ENCODE measurements at places on chromosomes 1 and 21.

GRCh38 chr1:222680080-222680479 is 32.2 kb downstream of the AIDA start:
- no peak for DNase-seq

GRCh38 chr1:113805639-113806038 is 6.6 kb downstream of the RSBN1 start:
- no peak for DNase-seq

GRCh38 chr1:53733447-53733931 is 5.5 kb downstream of the GLIS1 start:
- DNase-seq = no peak

GRCh38 chr1:179754041-179754624 is 11.0 kb downstream of the FAM163A start:
- no peak for DNase-seq

GRCh38 chr1:245000872-245001188 is 136.5 kb upstream of the HNRNPU start:
- DNase-seq = no peak

- no peak for DNase-seq
These were observed 1823.9 kb downstream of the PLA2G4A start for GRCh38 chr1:188652678-188653077.

GRCh38 chr1:187252923-187253322 is 424.2 kb downstream of the PLA2G4A start:
- no peak for DNase-seq

DNA sequence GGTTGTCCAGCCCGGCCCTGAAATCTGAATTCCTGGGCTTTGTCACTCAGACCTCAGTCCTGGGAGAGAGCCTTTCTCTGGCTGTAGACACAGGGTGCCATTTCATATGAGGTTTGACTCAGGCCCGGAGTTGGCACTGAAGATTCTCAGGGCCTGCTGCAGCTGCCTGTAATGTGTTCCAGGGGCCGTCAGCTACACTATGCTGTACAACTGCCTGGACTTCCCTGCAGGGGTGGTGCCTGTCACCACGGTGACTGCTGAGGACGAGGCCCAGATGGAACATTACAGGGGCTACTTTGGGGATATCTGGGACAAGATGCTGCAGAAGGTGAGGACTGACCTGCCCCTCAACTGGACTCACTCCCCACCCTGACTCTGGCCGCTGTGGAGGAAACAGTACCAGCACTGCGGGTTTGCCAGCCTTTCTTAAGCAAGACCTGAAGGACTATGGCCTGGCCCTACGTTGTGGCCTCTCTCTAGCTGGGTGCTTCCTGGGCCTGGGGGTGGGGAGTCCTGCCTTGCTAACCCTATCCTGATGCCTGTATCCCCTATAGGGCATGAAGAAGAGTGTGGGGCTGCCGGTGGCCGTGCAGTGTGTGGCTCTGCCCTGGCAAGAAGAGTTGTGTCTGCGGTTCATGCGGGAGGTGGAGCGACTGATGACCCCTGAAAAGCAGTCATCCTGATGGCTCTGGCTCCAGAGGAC is 18.9 kb downstream of the FAAH start:
- no peak for DNase-seq

DNA sequence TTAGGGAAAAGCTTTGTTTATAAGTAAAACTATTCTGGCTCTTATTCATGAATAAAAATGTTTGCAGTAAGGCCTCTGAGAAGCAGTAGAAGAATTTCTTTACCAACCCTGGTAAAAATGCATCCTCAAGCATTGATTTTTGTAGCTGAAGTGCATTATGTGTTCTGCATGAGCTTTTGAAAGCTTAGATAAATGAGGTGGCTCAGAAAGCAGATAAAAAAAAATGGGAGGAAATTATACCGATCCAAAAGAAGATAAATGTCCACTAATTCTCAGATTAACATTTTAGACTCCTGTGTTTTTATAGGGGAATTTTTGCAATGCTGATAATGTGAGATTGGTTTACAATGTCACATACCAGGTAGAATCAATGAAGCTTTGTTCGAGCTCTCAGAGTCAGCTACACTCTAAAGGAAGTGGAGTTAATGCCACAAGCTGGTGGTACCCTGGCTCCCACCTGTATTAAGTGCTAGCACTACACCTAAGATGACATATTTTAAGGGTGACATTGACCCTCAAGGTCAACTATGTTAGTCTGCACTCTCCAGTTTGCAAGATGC is 85.5 kb upstream of the SELENON start:
- no peak for DNase-seq

DNA sequence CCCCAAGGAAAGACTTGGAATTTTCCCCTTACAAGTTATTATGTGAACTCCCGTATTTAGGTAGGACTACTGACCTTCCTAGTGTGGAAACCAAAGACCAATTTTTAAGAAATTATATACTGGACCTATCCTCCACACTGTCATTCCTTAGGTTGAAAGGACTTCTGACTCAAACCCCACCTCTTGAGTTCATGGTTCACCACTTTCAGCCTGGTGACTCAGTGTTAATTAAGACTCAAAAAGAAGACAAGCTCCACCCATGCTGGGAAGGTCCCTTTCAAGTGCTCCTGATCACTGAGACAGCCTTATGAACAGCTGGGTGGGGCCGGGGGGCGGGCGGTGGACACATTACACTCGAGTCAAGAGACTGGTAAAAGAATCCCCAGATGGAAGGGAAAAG is 113.2 kb downstream of the LRRC53 start:
- DNase-seq = no peak

GRCh38 chr21:40546647-40547046 is 300.3 kb downstream of the DSCAM start:
- no peak for DNase-seq

- no peak for DNase-seq
These were observed 28.6 kb upstream of the JUN start for GRCh38 chr1:58812468-58812867.

DNA sequence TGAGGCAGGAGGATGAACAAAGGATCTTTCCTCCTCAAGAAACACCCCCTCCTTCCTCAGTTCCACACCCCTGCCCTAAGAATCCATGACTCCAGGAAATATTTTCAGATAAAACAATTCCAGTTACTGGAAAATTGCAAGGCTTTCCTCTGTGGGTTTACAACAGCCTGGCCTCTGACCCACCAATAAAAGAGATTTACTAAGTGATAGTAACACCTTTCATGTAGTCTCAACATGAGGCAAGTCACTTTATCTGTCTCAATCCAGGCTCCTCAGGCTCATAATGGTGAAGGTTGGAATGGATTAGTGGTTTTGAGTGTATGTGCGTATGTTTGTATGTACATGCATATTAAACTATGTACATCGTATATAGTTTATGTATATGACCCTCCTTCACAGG is 71.4 kb upstream of the PPP2R5A start:
- DNase-seq = no peak

GRCh38 chr1:150563340-150564038 is 14.3 kb downstream of the ADAMTSL4 start:
- DNase-seq = no peak

- no peak for DNase-seq
These were observed 12.4 kb downstream of the ELK4 start for GRCh38 chr1:205619376-205619775.

- no peak for DNase-seq
These were observed 18.6 kb upstream of the PDZK1IP1 start for GRCh38 chr1:47208374-47208850.

GRCh38 chr21:27213303-27213702 is 246.4 kb upstream of the ADAMTS5 start:
- no peak for DNase-seq

GRCh38 chr1:100597061-100597741 is 59.3 kb downstream of the GPR88 start:
- no peak for DNase-seq

DNA sequence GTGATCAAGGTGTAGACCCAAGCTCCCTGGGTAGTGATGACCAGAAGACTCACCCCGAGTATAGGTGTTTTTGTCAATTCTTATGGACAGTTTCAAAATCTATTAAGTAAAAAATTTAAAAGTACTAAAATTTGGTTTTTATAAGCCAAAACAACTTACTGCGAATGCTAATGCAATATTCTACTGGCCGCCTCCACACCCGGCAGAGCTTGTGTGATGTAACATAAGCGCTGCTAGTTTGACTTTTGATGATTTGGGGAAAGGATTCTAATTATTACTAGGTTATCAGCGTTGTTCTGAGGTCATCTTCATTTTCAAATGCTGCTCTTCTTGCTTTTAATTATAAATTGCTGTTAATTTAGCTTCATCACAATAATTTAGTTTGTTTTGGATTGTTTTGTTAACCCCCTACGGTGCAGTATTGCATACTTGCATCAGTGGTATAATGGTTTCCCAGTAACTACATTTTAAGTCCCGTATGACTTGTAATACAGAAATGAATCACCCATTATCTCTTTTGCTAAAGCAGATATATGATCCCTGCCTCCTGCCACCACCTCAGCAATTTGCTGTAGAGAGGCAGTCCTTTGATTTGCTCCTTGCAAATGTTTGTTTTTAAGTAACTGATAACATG is 178.0 kb downstream of the SDCCAG8 start:
- no peak for DNase-seq

- no peak for DNase-seq
These were observed 406.6 kb upstream of the CAMK1G start for GRCh38 chr1:209176866-209177430.

GRCh38 chr21:44854664-44855446 is 18.6 kb downstream of the PTTG1IP start:
- DNase-seq = no peak

DNA sequence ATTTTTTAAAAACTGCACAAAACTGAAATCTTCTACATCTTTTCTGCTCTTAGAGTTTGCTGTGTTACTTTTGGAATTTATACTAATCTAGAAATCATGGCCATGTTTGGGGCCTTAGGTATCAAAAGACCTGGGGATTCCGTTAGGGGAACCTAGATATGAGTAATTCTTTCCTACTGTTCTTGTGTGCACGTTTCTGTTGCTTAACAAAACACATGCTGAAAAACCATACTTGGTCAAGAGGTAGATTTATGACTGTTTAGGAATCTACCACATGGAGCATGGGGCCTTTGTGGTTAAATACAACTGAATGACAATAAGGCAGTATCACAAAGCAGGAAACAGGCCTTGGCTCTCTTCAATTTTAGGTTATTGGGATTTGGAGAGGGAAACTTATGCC is 291.9 kb upstream of the USP25 start:
- DNase-seq = no peak

GRCh38 chr21:45539046-45539795 is 3.0 kb downstream of the SLC19A1 start:
- DNase-seq = no peak

- no peak for DNase-seq
These were observed 19.7 kb upstream of the RNU1-4 start for GRCh38 chr1:16720351-16721223.

- no peak for DNase-seq
These were observed 2.4 kb upstream of the DHDDS start for GRCh38 chr1:26429721-26430120.

- DNase-seq = no peak
These were observed 28.6 kb upstream of the MAP10 start for GRCh38 chr1:232776526-232777106.

GRCh38 chr1:52978045-52978444 is 51.0 kb downstream of the SCP2 start:
- no peak for DNase-seq

GRCh38 chr1:29804181-29804899 is 568.0 kb downstream of the PTPRU start:
- no peak for DNase-seq

DNA sequence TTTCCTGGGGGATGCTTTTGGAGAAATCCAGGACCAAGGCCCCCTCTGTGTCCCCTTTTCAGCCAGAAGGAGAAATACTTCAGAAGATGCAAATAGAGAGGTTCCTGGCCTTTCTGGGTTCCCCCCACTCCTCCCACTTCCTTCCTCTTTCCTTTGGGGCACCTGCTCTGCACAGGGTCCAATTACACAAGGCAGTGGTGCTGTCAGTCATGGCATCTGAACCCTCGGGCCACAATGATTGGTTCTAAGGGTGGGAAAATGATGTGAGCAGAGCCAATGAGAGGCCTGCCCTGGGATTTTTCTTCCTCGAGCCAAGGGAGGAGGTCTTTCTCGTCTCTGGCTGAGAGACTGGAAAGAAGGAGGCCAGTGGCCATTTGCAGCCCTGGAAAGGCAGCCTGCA is 282.2 kb downstream of the NPHP4 start:
- DNase-seq = no peak

GRCh38 chr21:26469789-26470188 is 103.3 kb downstream of the CYYR1 start:
- DNase-seq = no peak

DNA sequence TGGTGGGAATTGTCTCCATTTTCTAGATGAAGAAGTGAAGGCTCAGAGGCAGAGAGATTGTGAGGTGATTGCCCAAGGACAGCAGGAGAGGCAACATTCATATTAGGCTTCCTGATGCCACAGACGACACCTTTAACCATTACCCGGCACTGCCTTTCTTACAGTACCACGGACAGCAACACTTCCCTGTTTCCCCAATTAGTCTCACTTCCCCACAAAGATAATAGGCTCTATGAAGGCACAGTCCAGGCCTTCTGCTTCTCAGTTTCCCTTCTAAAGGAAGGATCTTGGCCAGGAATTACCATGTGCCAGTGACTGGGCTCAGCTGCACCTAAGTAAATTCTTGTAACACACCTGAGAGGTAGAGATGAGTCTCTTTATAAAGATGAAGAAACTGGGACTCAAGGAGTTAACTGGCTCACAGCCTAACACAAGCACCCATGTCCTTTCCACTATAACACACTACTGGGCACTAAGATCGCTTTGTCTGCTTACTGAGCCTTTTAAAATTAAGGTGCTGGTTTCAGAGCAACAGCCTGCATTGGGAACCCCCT is 9.6 kb downstream of the IGSF9 start:
- no peak for DNase-seq

GRCh38 chr1:170670802-170671628 is 7.1 kb downstream of the PRRX1 start:
- DNase-seq = peak; percentile 60

GRCh38 chr1:164524810-164525209 is 34.2 kb upstream of the PBX1 start:
- no peak for DNase-seq

GRCh38 chr1:6970221-6970620 is 185.0 kb downstream of the CAMTA1 start:
- no peak for DNase-seq

DNA sequence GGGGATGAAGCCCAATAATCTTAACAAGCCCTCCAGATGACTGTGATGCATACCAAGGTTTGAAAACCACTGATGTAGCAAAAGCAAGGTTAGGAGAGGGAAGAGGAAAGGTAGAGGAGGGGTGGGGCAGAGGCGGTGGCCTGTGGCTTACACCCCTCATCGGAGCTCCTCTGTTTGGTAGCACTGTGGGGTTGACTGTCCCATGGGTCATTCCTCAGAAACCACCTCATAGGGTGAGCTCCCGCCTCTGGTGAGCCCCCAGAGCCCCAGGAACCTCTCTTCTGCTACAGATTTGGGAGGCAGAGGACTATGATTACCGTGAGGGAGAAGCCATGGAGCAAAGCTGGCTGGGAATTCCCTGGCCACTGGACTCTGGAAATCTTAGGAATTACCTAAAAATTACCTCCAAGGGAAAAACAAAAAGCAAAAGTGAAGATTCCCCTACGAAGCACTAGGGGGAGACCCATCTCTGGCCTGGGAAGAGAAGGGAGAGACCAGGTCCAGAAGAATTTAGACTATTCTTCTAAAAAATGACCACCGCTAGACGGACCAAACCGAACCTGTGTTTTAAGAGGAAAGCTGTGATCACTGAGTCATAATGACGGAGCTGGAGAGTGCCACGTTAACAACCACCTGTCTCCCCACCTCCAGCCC is 1.5 kb upstream of the RASSF5 start:
- no peak for DNase-seq
